Stimulated activated CD4-positive, alpha-beta T cell treated with anti-CD3 and anti-CD28 coated beads, Interleukin-1b, Interleukin-23, amount 100 ng/mL, for 4 hours (primary cell): ENCODE measurements at places on chromosomes 1 and 21.

DNA sequence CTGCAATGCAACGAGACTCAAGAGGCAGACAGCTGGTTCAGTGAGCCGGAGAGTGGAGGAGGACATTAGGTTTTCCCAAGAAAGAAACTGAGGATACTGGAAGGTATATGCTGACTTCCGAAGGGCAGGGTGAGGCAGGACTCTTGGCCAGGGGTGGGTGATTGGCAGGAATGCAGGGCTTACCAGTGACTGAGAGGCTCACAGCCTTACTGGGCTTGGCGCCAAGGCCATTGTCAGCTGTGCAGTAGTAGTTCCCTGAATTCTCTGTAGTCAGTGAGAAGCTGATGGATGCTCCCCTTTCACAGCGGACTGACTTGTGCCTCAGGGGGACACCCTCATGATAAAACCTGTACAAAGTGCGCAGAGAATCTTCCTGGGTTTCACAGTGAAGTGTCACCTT is 9.6 kb downstream of the FCRL5 start:
- no peak for DNase-seq

- no peak for DNase-seq
These were observed 3.4 kb downstream of the TRIM11 start for GRCh38 chr1:228403231-228403631.

GRCh38 chr1:57879700-57880099 is 455.8 kb upstream of the DAB1 start:
- DNase-seq = no peak

DNA sequence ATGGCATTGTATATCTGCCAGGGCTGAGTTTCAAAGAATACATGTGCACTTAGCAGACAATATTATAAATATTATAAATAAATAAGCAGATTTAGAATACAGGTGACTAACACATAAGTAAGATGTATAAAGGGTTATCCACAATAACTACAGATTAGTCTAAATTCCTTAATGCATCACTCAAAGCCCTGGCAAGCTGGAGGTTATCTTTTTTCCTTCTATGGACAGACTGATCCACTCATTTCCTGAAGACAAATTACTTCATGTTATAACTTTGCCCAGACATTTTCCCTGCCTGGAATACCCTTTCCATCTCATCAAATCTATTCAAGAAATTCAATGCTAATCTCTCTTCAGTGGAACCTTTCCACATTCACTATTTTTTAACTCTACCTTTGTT is 38.8 kb downstream of the LUZP1 start:
- no peak for DNase-seq
